ENCODE measurements at places on chromosomes 5 and 9.
A peak's percentile ranks its signal among the peaks of the same experiment; 100 is the strongest.

DNA sequence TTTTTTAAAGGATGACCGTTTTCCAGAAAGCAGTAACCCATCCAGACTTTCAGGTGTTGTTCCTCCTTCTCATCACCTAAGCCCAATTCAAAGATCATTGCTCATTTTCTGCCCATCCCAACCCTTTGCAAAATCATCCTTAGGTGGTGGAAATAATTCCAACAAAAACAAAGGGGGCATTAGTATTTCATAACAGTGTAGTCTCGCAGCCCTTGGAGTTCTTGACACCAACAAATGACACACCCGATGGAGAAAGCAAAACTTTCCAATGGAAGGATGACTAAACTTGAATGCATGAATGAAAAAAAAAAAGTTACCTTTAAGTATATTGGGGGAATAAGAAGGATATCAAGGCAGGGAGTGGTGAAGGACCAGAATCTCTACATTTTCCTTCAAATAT, 117.0 kb downstream of the PAPPA start:
- no peak for DNase-seq

DNA sequence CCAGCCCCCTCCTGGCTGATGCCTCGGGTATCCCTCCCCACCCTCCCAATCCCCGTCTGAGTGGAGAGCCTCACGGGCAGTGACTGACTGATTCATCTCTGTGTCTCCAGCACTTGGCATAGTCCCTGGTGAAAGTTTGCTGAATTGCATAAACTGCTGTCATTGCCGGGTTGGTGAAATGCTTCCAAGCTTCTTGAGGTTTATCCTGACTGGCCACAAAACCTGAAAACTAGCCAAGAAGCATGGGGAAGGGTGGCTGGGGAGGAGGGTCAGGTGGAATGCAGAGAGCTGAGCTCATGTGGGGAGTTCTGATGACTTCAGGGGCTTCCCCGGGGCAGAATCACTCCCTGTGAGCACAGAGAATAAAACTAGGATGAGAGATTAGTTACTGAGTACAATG, 56.9 kb upstream of the GGTA1 start:
- peak; percentile 99 for DNase-seq

DNA sequence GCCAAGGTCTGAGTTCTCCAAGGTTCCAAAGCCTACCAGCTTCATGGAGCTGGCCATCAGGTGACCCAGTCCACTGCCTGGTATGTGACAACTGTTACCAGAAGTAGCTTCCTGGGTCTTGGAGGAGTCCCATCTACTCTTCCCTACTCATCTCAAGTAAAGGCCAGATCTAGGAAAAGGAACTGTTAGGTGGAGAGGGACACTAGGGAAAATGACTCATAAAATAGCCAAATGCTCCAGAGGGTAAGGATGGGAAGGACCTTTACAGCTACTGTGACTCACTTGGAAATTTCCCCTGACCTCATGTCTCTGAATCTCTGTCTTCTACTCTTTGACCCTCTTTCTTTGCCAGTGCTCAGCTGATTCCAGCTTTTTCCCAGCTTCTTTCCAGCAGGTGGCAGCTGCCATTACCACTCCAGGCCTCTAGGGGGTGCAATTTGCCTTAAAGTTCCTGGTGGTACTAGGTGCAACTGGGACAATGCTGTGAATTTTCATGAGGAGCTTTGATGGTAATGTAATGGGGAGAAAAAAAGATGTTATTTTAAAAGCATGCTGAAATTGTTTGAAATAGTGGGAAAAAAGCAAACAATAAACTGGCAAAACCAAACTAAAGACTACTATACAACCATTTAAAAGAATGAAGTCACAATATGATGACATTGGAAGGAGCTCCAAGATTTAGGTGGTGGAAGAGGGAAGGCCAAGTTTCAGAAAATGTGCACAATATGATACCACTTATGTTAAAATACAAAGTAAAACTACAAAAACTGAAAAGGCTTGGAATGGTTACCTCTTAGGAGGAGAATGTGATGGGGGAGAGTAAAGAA, 27.1 kb upstream of the MYORG start:
- DNase-seq: peak; percentile 63

DNA sequence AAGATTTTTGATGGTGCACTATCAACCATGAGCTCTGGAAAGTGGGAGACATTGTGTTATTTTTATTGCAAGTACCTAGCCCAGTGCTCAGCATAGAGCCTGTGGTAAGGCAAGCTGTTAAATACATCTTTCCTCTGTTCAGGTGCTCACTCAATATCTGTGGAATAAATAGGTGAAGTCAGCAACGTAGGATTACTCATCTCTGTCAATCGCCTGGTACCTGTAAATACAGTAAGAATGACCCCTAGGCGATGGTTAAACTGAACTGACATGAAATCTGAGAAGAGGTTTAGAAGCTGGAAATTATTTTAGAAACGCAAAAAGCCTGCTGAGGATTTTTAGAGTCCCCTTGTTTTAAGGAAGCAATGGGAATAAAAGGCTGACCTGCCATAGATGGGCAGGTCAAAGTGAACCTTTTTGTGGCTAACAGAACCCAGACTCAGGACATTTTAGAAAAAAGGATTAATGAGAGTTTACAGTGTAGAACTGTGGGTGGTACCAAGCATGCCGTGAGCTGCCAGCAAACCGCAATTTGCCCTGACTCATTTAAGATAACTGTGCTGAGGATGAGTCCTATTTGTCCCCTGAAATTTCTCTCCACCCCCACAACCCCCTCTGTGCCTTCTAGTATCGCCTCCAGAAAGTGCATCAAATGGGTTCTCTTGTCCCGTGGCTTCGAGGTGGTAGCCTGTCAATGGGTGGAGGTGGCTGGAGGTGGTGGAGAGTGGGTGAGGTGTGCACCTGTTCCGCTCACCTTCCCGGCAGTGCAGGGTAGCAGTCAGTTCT, 375.1 kb downstream of the MED10 start:
- no peak for DNase-seq

DNA sequence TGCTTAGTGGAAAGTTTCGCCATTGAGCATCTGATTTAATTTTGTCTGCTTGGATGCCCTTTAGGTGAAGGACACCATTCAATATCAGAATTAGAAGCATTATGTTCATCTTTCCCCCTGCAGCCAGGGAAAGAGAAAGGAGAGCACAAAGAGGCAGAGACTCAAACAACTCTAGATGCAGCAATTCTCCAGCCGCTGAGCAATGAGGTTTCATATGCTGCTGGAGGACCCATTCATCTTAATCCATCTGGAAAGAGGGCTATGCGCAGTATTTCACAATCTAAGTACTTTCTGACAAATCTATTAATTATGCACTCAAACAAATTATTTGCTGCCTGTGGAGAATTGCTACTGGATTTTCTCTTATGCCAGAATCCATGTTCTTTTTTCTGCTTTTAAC, 527.0 kb upstream of the TUSC1 start:
- no peak for DNase-seq

DNA sequence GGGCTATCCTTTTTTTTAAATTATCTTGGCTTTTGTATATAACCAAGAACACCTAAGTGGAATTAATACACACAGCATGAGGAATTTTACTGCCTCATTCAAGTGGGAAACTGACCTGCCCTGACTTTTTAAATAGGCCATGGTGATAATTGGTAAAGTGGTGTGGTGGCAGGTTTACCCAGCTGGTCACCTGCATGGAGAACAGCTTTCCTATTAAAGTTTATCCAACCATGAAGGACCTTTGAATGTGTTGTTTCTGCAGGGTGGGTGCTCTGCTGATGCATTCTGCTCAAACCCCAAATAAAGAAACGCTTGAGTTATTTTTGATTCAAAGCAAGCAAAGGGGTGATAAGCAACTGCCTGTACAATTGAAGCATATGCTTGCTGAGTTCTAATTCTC, 261.0 kb upstream of the GRIN3A start:
- DNase-seq: peak; percentile 35

GRCh38 chr5:72388646-72389045, 68.5 kb downstream of the PTCD2 start:
- no peak for DNase-seq

DNA sequence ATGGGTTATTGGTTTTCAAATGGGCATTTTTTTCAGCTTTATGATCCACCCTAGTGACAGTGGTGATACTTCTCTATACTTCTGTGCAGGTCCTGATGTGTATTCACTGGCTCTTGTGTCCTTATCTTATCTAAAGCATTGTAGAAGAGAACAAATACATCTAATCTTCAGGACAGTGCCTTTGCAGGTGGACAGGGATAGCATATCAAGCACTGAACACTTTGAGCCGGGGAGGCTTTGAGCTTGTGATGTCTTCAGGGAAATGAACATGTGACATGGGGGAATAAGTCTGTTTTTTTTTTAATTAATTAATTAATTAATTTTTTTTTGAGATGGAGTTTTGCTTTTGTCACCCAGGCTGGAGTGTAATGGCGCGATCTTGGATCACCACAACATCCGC, 115.5 kb upstream of the KLF4 start:
- no peak for DNase-seq

DNA sequence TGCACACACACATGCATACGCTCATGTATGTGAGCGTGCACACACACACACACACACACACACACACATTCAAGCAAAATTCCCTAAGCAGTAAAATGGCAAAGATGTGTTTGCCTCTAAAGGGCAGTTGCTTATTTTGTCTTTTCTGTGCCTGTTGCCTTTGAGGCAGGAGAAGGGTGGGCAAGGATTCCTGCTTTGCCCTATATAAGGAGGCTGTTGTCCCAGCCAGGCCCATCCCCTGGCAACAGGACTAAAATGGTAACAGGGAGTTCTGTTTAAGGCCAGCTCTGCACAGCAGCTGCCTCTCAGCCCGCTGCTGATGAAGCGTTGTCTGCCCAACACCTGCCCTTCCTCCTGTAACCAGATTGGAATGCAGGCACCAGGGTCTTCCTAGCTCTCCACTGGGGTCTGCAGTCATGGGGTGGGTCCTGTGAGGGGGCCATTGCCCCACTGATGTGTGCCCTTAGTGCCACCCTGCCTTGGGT, 64.4 kb downstream of the PPARGC1B start:
- no peak for DNase-seq
